ENCODE measurements at places on chromosomes 7 and 10.

DNA sequence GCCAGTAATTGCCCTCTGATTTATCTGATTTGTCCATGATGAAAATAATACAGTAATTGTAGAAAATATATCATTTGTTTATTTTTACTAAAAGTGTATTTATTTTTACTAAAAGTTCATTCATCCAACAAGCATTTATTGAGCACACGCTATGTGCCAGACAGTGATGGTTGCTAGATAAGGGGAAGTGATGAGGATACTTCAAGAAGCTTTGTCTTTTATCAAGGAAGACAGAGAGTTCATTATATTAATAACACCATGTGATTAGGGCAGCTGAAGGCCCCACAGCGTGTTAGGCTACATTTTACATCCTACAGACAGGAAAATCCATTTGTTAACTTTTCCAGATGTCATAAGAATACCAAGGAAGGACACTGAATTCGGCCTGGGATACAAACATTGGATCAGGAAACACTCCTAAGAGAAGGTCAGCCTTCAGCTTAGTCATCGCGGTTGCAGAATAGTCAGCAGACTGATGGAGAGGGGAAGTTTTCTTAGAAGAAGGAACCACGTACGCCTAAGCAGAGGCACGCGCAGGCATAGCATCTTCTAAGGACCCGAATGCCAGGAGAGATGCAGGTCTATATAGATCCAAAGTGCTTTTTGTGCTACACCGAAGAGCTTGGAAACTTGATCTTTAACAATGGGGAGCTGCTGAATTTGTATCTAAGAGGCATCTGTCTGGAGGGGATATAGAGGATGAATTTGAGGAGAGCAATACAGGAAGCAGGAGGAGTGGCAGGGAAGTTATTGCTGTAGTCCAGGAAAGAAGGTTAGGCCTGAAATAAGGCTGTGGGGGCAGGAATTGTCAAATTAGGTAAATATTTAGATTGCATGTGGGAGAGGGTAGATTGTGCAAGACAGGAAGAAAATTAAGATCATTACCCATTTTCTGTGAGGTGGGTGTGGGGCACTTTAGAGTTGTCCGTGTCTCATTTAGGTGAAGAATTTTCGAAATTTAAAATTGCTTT is 85.7 kb downstream of the LRGUK start:
- no peak for DNase-seq

- no peak for DNase-seq
Observed at GRCh38 chr10:1858547-1858946, 121.2 kb upstream of the ADARB2 start.

- DNase-seq = no peak
Observed at GRCh38 chr7:112448381-112448780, 1.9 kb upstream of the IFRD1 start.

- DNase-seq = no peak
Observed at GRCh38 chr7:101517304-101517703, 111.8 kb downstream of the MYL10 start.

- no peak for DNase-seq
Observed at GRCh38 chr7:91383053-91383904, 119.0 kb downstream of the FZD1 start.

- no peak for DNase-seq
Observed at GRCh38 chr7:130387628-130388403, 7.5 kb downstream of the CPA1 start.

GRCh38 chr7:26460351-26461085 is 168.9 kb downstream of the SNX10 start:
- no peak for DNase-seq

GRCh38 chr7:45203936-45204445 is 46.4 kb downstream of the RAMP3 start:
- no peak for DNase-seq

DNA sequence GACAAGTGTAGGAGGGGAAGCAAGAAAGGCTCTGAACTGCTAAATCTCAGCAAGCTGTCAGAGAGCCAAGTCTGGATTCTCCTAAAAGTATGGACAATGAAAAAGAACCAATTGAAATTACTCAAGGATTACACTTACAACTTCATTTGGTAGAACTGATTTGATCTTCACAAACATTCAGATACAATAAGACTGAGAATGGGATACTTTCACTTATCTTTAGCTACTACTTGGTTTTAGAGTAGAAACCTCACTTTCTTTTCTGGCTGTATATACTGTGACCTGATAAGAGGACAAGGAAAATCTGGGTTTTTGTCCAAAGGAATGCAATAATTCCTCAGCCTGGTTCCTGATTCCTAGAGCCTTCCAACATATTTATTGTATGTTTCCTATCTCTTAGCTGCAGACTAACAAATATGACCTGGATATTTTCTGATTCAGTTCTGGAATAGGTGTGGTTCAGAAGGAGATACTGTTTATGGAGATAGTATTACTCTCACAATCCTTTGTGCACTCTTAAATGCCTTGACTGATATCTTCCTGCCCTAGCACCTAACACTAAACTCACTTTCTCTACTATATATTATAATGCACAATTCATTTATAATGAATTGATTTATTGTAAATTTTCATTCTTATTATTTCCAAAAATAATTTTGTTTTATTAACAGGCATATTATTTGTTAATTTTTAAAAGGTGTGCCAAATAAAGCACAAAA is 7.3 kb downstream of the SEMA3A start:
- no peak for DNase-seq

- no peak for DNase-seq
Observed at GRCh38 chr10:69668721-69669120, 38.7 kb downstream of the FAM241B start.

- DNase-seq = no peak
Observed at GRCh38 chr10:7340179-7340874, 70.5 kb downstream of the SFMBT2 start.

DNA sequence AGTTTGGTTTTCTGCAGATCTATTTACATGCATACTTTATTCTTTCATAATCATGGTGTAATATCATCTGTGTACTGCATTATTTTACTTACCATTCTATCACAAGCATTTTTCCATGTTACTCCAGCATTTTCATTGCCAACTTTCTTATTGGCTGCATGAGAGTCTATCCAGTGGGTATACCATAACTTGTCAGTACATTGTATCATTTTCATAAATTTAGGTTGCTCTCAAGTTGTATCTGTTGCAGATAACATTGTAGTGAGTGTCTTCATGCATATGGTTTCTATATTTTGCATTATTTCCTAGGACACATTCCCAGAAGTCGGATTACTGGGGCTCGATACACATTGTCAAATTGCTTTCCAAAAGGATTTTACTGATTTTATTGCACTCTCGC is 87.2 kb upstream of the INSYN2A start:
- DNase-seq = no peak

GRCh38 chr7:127682140-127682539 is 30.1 kb downstream of the SND1 start:
- no peak for DNase-seq

DNA sequence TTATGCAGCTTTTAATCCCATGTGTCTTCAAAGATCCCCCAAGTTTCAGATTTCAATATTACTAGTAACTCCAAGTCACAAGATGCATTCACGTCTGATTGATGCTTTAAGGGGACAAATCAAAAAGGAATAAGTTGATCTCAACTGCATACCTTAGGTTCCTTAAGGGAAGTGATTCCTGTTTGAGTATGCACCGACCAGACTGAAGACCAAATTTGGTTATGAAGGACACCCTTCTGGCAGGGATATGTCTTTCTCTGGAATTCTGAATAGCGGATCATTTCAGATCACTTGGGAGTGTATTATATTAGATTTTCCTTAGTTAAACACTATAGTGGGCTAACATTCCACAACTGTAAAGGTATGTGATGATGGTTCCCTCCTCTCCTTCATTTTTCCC is 4.3 kb downstream of the KIF5B start:
- DNase-seq = no peak

GRCh38 chr7:44894888-44895580 is 9.7 kb upstream of the PURB start:
- no peak for DNase-seq

- no peak for DNase-seq
Observed at GRCh38 chr7:20980232-20980631, 193.5 kb upstream of the SP8 start.

GRCh38 chr7:27478084-27478483 is 184.6 kb downstream of the HIBADH start:
- DNase-seq = no peak

DNA sequence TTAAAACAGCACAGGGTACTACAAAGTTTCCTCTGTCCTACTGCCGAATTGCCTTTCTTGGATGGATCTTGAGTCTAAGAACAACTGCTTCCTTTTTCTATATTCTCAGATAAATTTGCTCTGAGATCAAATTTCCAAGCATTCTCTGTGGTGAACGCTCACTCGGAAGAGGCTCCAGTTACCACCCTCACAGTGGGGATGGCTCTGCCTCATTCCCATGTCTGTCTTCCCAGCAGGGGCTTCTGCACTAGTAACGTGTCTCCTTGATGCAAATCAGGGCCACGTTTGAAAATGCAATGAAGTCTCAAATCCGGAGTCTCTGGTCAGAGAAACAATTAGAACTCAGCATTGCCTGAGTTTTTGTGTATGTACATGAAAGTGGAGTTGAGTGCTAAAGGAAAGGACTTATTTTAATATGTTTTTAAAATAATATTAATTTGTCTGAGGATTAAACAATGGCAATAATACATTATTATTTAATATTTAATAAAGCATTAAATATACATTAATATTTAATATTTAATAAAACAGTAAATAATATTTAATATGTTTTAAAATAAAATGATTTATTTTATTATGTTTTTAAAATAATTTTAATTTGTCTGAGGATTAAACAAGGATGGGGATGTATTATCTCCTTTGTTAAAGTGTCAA is 61.8 kb downstream of the INHBA start:
- DNase-seq = no peak

DNA sequence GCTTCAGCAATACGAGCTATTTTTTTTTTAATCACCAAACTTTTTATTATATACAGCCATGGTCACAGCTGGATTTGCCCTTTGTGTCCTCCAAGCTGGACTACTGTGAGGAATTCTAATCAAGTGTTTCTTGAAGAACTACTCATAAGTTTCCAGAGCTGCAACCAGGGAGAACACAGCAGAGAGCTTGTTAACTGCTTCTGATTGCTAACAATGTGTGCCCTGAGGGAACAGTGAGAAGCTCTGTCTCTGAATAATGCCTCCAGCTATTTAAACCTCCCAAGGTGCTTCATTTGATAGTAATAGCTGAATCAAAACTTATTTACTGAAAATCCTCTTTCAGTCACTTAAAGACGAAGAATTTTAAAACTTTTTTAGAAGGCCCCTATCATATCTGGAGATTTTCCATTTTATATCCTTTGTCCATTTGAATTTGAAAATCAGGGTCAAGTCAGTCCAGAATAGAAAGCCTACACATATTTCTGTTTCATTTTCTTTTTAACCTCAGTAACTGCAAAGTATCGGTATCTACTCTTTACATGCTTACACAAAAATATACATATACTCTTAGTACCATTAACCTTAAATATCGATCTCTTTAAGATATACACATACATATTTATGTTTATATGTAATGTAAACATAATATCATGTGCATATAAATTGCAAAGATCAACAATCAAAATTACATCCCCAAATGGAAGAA is 1024.2 kb downstream of the GRM8 start:
- no peak for DNase-seq

DNA sequence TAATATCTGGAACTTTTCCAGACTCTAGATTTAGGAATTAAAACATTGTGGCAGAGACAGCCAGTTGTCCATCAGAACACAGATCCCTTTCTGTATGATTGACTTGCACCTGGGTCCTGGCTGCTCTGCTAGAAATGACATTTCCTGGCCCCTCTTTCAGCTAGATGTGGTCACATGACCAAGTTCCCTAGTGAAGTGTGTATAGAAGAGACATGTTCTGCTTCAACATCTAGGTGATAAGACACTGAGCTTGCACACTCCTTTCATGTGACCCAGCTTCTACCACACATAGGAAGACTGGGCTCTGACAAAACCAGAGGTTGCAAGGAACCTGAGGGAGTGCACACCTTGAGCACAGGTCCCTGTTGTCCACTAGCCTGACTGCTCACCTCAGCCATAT is 22.8 kb upstream of the DYNC1I1 start:
- DNase-seq = no peak

DNA sequence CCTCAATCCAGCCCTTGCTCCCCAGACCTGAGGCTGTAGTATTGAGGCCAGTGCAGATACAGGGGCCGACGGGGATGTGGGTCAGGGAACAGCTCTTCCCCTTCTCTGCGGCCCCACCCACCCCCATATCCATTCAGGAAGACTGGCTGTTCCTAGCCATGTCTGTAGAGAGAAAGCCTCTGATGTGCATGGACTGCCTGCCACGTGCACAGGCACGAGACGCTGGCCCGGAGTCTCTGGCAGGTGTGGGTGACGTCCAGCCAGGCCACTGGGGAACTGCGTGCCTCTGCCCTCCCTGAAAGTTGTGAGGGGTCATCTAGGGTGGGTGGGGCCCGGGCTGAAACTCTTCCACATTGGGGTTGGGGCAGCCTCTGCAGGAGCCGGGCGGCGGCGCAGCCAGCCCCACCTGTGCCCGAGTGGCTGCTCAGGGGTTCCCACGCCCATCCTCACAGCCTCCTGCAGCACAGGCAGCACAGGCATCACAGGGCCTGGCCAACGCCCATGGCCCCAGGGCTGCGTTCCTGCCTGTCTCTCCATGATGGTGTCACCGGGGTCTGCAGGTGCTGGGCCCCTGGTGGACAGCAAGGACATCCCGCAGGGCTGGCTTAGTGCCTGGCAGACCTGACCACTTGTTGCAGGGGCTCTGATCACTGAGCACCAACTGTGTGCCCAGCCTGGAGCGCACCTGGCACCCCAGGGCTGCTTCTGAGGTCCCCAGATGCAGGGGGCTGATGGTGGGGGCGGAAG is 27.5 kb downstream of the MICALL2 start:
- DNase-seq = no peak

DNA sequence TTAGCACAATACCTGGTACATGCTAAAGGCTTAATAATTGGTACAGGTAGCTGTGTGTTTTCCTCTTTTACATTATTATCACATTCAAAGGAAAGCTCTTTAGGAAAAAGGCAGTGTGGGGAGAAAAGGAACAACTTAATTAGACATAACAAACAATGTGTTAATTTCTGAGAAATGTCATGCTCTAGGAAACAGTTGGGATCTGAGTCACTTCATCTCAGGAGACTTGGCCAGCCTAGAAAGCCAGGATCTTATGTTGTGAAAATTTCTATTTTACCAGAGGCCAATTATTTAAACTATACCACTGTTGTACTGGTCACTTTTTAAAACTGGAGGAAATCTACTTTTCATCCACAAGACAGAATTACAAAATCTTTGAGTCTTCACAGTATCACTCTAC is 39.6 kb downstream of the ARMH3 start:
- no peak for DNase-seq
